ENCODE measurements at places on chromosomes 7 and 10.

DNA sequence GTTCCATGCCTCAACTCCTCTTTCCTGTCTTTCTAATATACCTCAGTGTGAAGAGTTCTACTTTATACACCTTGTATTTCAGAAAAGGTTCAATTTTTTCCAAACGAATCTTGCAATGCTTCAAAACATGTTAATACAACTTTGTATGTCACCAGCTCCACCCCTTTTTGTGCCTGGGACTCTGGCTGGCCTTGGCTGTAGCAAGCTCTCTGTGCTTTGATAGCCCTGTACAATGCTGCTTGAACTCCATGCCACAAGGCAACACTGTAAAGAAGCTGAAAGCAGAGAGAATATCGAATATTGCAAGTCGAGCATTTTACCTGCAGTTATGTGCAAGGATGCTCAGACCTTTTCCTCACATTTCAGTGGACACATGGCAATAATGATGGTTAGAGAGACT lies 52.5 kb downstream of the PANK1 start:
- DNase-seq = no peak

DNA sequence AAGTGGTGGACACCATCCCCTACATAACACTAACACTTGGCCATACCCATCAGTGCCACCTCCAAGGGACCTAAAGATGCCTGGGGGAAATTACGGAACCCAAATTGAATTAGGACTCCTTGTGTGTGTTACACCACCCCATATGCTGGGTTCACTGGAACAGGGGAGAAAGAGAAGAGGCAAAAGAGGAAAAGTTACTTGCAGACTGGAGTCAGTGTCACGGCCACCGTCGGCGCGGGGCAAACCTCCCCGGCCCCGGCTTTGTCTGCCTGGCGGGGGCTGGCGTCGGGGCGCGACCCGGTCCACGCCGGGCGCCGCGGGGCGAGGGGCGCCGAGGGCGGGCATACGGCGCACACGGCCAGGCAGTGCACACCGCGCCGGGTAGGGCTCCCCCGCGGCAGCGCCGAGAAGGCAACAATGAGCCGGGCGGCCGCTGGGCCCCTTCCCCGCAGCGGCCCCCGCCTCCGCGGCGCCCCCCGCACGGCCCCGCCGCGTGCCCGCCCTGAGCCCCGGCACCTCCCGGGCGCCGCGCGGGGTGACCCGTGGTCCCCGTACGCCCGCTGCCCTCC lies 171.1 kb downstream of the FAM107B start:
- DNase-seq = no peak

GRCh38 chr7:70805360-70805759 lies 326.6 kb upstream of the GALNT17 start:
- DNase-seq = no peak

- DNase-seq = no peak
Measured at GRCh38 chr10:106506526-106507283, 657.8 kb downstream of the SORCS1 start.

DNA sequence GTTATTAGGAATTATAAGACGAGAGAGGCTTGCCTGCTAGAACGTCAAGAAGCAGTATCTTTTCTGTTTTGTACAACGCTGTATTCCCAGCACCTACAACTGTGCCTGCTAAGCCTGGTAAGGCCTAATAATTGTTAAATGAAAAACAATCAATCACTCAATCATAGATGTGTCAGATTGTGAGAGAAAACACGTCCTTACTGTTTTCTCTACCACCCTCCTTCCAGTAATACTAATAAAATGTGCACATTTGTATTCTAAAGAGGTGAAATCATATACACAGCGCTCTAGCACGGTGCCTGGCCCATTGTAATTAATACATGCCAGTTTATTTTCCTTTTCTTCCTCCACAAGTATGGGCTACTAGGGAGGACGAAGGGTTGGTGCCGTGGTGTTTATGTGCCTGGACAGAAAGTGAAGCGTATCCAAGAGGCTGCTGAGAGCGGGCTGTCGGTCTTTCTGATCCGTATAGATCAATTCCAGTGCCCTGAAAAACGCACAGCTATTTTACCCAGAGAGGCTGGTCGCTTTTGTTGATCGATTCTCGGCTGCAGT lies 1.5 kb upstream of the AUTS2 start:
- no peak for DNase-seq

GRCh38 chr7:81470724-81471379 lies 299.0 kb downstream of the HGF start:
- no peak for DNase-seq

GRCh38 chr10:127720903-127721302 lies 16.1 kb upstream of the FOXI2 start:
- DNase-seq = no peak

GRCh38 chr10:66819691-66820090 lies 106.1 kb upstream of the LRRTM3 start:
- no peak for DNase-seq

- DNase-seq = no peak
Measured at GRCh38 chr10:26653004-26653403, 44.5 kb upstream of the PDSS1 start.

- no peak for DNase-seq
Measured at GRCh38 chr7:84200859-84201258, 6.3 kb upstream of the SEMA3A start.

DNA sequence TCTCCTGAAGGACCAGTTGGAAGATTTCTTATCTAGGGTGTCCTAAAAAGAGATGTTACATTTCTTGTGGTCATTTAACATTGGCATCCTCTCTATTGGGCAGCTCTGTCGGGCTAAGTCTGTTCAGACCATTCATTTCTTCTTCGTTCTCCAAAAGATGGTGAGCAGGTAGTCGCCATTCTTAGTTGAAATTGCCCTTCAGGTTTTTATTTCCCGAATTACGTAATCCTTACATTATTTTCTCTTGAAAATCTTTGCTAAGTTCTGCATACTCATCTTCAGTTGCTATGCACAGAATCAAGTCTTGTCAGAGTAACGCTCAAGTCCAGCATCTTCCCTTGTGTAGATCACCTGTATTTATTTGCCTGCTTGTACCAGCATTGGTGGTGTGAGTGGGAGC lies 53.6 kb downstream of the DAGLB start:
- no peak for DNase-seq

- no peak for DNase-seq
Measured at GRCh38 chr10:25206693-25207414, 32.1 kb downstream of the GPR158 start.

- no peak for DNase-seq
Measured at GRCh38 chr10:34698979-34699378, 116.1 kb downstream of the PARD3 start.

- DNase-seq = no peak
Measured at GRCh38 chr7:131949659-131950058, 393.2 kb upstream of the PODXL start.

DNA sequence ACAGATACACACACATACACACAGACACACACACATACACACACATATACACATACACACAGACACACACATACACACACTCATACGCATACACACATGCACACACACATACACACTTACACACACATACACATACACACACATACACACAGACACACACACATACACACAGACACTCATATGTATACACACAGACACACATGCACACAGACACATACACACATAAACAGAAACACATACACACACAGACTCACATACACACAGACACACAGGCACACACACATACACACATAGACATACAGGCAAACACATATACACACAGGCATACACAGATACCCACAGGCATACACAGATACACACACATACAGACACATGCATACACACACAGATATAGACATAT lies 143.9 kb upstream of the LYZL2 start:
- DNase-seq = no peak

DNA sequence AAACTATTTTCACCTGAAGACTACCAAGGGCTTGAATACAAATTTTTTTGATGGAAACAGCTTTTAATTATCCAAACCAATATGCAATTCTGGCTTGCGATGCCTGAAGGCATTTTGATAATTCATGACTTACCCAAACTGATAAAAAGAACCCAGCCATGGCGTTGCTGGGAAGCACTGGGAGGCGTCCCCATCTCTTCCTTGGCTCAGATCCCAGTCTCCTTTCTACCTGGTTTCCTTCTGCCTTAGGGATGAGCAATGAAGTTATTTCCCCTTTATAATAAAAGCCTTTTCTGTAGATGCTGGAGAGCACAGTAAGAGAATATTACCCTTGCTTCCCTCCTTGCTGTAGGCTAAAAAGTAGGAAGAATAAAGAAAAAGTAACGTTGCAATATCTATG lies 129.1 kb upstream of the ANK3 start:
- no peak for DNase-seq

- DNase-seq = no peak
Measured at GRCh38 chr7:101186194-101186593, 6.1 kb upstream of the NAT16 start.

DNA sequence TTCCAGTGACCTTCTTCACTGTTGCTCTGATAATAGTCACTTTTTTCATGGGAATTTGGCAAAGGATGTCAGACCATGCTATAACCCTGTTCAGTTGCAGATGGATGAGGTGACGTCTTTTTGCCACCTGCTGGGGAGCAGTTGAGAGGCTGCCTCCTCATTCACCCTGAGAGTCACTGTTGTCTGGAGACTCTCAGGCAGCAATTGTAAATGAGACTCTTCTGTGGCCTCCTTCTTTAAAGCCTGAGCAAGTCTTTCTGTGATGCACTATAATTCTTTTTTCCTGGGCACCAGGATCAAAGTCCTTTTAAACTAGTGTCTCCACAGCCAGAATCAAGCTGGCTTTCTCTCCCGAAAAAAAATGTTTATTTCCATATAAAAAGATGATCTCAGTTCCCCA lies 345.1 kb downstream of the ARL4A start:
- no peak for DNase-seq

GRCh38 chr10:80473096-80473657 lies 19.1 kb downstream of the TSPAN14 start:
- DNase-seq = no peak

DNA sequence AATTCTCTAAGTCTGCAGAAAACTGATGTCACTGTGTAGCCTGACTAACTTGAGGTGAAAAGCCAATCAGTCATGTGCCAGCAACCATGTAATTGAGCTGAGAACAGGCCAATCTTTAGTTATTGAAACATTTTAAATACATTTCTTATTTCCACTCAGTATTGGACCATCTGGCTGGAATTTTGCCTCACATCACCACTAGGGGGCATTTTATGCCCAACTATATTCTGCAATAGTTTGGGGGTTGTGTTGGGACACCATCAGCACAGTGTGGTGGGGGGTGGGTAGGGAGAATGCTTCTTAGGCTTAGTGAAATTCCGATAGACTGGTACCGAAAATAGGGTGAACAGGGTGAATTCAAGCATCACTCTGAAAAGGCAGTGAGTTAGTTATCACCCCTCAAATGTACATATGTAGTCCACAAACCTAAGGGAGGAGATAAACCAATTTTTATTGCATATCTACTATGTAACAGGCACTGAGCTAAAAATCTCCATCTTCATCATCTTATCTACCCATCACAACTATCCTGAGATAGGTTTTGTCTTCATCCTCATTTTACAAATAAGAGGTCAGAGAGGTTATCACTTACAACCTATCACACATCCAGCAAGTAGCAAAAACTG lies 17.8 kb downstream of the NPSR1 start:
- peak; percentile 6 for DNase-seq

GRCh38 chr7:137165786-137166185 lies 177.7 kb downstream of the PTN start:
- no peak for DNase-seq

- no peak for DNase-seq
Measured at GRCh38 chr7:35465791-35466336, 212.0 kb upstream of the TBX20 start.

GRCh38 chr10:43691485-43691884 lies 42.8 kb upstream of the ZNF32 start:
- no peak for DNase-seq

GRCh38 chr10:76733441-76733936 lies 904.1 kb downstream of the KCNMA1 start:
- DNase-seq = no peak

- DNase-seq = no peak
Measured at GRCh38 chr10:46559231-46559671, 2.8 kb upstream of the GPRIN2 start.

All from stimulated activated CD4-positive, alpha-beta T cell treated with anti-CD3 and anti-CD28 coated beads, Interleukin-4, amount 100 ng/mL, for 48 hours (primary cell).